ENCODE measurements at places on chromosomes 13 and 19.
A peak's percentile ranks its signal among the peaks of the same experiment; 100 is the strongest.

DNA sequence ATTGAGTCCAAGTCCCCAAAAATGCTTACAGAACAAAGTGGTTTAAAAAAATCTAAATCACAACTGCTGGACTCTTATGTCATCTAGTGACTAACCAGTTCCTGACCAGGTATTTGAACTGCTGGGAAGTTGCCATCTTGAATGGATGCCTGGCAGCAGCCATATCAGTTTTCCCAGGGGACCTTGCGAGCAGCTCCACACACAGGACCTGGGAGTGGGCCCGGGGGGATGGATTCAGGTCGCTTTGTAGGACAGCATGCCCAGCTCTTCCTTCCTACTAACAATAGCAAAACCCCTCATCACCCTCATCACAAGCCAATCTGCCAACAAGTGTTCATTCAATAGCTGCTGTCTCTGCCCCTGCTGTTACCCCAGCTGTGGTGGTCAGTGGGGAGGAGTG lies 65.3 kb downstream of the KCTD15 start:
- DNase-seq: no peak

DNA sequence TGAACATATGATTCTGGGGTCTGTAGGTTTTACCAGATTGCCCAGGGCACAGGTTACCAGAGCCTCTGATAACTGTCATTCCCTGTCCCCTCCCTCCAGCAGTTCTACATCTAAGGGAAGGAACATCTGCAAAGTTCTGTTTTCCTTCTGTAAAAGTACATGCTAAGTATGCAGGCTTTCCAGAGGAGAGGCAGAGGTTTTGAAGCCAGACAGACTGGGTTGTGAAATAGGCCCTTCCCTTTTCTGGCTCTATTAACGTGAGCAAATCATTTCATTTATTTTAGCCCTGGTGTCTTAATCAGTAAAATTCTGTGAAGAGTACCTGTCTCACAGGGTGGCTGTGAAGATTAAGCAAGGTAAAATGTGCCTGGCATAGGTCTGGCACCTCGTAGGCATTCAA lies 66.1 kb upstream of the C1QTNF9 start:
- no peak for DNase-seq

- DNase-seq: no peak
Measured at GRCh38 chr13:30071969-30072817, 221.8 kb upstream of the UBL3 start.

DNA sequence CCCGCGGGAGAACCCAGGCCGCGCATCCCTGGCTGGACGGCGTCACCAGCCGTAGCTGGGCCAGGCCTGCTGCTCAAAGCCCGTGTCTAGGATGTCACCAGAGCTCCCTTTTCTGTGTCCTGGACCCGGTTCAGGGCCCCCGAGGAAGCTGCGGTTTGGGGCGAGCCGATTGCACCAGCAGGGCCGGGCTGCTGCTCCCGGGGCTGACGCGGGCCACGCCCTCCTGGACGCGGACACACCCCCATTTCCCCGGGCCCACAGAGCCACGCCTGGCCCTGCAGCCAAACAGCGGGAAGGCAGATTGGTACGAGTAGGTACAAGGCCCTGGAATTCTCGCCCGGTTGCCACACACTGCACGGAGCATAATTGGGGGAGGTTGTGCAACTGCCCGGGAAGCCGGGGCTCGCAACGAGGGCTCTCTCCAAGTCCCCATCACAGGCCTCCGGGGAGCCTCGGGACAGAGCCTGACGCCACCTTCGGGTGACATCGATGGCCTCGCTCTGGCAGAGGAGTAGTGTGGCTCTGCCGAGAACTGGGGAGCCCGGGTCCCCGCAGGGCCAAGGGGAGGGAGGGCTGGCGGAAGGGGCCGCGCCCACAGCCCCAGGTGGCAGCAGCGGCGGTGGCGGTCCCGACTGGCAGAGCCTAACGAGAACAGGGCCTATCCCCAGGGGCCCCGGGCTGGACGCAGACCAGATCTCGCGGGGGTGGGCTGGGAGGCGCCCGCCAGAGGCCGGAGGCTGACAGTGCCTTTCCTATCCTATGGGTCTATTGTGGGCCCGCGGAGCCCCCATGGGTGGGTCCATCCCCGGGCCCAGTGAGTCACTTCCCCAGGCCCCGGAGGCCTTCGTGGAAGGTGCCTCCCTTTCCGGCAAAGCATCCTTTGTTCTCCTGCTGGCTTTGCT lies 23.5 kb downstream of the KCTD15 start:
- DNase-seq: peak; percentile 80

- DNase-seq: no peak
Measured at GRCh38 chr13:45108716-45109101, 11.6 kb upstream of the GTF2F2 start.

DNA sequence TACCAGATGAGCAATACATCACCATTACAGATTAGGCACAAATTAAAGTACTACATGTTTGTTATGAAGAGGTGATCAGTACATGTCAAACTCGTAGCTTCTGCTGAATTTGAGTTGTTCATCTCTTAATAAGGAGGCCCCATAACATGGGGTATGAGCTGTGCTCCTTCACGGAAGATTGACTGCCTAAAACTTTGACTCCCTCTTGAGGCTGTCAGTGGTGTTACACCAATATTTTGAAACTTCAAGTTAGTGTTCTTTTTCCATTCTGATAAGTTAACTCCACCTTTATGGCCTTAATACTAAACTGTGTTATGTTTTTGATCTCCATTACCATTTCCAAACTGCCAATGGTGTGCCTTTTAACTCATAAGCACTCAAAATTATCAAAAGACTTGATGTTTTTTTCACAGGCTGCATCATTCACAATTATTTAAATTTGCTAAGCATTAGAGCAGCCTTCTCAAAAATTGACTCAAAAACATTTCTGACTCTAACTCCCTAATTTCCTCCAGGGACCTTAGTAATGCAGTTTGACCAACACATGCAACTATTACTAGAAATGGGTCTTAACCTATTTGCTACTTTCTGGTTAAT lies 1591.5 kb downstream of the PCDH9 start:
- DNase-seq: no peak

GRCh38 chr13:43303033-43303729 lies 279.8 kb downstream of the DNAJC15 start:
- DNase-seq: no peak

DNA sequence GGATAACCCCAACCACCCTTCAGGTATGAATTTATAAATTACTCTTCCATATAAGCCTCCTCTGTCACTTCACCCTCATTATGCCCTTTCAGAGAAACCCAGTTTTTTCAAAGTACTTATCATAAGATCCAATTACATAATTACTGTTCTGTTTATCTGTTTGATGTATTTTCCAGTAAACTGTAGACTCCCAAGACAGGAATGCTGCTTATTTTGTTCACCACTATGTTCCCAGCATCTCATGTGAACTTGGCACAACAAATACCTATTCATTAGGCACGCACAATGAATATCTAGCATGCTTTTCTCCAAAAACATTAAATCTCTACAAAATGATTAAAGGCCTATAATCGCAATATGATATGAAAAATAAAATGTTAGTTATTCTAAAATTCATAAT lies 13.2 kb downstream of the ENOX1 start:
- DNase-seq: no peak

GRCh38 chr19:38924388-38924787 lies 6.2 kb downstream of the SARS2 start:
- no peak for DNase-seq

DNA sequence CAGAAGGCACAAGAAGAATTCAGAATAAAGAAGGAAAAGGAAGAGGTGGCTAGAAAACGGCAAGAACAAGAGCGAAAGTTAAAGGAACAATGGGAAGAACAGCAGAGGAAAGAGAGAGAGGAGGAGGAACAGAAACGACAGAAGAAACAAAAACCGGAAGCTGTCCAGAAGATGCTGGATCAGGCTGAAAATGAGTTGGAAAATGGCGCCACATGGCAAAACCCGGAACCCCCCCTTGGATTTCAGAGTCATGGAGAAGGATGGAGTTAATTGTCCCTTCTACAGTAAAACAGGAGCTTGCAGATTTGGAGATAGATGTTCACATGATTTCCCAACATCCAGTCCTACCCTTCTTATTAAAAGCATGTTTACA lies 6.7 kb downstream of the CD209 start:
- no peak for DNase-seq

Data from activated CD8-positive, alpha-beta memory T cell treated with anti-CD3 and anti-CD28 coated beads for 24 hours (primary cell).